ENCODE measurements at places on chromosomes 7 and 10. TPM values are rescaled to one million over a fixed set of nuclear protein-coding genes. Genes with fewer than 3 reads are reported as not detected.

DNA sequence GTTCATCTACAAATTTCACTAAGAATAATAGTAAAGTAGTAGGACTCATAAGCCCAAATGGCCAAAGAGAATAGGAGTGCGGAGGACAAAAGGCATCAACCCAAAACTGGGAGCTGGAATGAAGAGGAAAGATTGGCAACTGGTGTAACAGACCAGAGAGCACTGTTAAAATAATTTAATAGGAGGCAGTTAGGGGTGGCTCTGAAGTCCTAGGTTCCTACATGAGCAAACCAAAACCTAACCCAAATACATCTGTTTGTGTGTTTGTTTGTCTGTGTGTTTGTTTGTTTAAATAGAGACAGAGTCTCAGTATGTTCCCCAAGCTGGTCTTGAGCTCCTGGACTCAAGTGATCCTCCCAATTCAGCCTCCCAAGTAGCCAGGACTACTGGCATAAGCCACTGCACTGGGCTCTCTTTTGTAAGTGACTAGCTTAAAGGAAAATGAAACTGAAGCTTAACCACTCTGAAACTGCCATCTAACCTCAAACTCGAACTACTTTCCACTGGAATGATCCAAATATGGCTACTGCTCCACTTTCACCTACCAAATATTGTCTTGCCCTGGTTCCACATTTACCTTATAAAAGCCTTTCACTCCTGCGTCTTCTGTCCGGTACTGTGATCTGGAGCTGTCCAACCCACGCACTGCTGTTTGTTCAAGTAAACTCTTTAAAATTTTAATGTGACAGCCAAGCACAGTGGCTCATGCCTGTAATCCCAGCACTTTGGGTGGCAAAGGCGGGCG, 94.9 kb downstream of the AKR1D1 start:
- DNase-seq, result peak; percentile 43

DNA sequence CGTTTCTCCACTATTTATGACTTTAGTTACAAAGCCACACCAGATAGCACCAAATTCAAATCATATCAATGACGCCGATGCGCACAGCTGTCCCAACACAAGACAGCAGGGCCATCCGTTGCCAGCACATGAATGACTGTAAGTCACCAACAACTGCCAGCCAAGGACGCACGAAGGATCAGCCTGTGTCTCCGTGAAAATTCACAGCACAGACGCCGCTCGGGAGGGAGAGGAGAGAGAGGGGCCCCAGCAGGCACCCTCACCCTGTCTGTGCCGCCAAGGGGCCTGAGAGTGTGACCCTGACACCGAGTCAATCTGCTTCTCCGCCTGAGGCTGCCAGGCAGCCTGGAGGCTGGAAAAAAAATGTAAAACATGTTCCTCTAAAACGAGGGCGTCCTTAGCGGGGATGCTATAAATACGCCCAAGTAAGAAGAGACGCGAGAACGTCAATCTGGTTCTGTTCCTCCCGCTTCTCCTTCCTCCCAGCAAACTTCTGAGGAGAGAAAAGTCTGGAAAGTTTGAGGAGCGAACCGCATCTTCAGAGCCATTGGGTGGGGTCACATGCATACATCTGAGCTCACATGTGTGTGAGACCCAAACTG, 111.2 kb downstream of the PTPRN2 start:
- no peak for DNase-seq

- no peak for DNase-seq
These were observed 113.9 kb upstream of the ANLN start for GRCh38 chr7:36275735-36276284.

DNA sequence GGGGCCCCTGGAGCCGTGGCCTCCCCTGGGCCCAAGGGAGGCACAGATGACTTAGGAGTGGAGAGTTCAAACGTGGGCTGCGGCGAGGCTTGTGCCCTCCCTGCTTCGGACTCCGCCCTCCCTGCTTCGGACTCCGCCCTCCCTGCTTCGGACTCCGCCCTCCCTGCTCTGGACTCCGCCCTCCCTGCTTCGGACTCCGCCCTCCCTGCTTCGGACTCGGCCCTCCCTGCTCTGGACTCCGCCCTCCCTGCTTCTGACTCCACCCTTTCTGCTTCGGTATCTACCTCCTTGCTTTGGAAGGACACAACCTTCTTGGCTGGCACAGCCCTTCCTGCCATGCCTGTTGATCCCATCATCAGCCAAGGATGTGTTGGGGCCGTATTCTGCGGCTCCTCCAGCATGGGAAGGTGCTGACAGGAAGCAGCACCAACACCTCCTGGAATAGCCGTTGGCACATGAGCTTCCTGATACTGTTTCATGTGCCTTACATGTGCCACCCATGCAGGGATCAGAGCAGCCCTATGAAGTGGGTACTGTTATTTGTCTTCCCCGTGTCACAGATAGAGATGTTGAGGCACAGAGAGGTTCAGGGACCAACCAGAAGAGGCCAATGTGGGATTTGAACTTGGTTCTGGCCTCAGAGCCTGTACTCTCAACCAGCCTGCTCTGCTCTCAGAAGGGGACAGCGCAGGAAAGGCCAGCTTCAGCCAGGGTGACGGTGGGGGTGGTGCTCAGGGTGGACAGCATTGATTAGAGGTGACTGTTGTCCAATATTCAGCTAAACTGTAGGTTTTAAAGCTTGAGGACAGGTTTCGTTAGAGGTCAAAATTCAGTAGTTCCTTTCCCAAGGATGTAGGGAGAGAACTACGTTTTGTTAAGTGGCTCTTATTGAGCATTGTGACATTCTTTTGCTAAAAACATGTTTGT, 114.5 kb downstream of the NKX6-2 start:
- DNase-seq, result no peak

GRCh38 chr7:101618207-101618839, 10.8 kb downstream of the MYL10 start:
- DNase-seq, result peak; percentile 87

- no peak for DNase-seq
These were observed 9.9 kb upstream of the TAS2R41 start for GRCh38 chr7:143467724-143468123.

DNA sequence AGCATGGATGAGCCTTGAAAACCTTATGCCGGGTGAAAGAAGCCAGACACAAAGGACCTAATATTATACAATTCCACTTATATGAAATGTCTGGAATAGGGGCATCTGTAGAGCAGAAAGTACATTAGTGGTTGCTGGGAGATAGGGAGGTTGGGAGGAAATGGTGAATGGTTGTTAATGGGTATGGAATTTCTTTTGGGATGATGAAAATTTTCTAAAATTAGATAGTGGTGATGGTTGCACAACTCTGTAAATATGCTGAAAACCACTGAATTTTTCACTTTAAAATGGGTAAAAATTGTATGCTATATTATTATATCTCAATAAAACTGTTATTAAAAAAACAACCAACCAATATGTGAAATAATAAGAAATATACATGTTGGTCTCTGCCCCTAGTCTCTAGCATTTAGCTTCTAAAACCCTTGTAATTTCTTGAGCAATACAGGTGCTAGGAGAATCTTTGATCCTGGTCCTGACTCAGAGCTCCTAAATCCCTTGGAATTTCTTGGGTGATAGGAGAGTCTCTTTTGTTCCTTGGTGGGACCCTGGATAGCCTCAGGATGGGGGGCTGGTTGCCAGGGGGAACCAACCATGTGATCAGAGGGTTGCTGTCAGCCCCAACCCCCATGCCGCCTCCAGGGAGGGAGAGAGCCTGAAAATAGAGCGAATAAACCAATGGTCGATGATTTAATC, 64.0 kb downstream of the TACR2 start:
- peak; percentile 67 for DNase-seq

EIF5AL1 gene
- 0.12 TPM for total RNA-seq

DNA sequence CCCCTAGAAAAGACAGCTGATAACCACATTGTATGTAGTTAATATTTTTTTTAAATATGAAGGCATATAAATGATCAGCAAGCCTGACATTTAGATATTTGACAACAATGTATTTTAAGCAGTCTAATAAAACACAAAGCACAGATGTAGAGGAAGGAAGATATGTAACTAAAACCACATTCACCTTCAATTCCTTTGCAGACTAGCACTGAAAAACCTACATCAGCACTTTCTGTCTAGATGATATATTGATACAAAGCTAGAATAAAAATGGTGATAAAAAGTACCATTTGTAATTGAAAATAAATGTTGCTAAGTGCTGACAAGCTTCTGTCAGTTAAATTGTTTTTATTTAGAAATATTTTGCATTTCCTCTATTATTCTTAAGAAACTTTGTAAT, 153.6 kb downstream of the IMMP2L start:
- DNase-seq, result no peak

SEPHS1 gene
- total RNA-seq, result 60.7 TPM

DNA sequence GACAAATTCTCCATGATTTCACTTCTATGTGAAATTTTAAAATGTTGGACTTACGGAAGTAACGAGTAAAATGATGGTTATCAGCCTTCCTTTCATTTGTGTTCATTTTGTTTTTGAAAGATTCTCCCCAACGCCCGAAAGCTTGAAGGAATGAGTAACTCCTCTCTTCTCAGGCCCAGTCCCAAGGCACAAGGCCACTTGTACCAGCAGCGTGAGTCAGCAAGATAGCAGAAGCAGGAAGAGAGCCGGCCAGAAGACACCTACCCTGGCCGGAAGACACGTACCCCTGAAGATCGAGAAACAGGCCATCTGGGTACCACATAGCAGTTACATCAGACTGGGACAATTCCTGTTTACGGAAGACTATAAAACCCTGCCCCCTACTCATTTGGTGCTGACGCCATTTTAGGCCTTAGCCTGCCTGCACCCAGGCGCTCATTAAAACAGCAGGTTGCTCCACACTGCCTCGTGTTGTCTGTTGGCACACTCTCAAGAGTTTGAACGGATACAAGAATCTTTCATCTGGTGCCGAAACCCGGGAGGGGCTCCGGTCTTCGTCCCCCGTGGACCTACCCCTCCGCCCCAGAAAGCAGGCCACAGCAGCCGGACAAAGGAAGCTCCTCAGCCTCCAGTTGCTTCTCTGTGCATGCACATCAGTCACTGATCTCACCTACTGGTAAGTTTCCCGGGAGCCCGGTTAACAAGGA, 60.4 kb downstream of the LRRC17 start:
- DNase-seq, result no peak

- DNase-seq, result no peak
These were observed 41.7 kb upstream of the UBE3C start for GRCh38 chr7:157097056-157097329.

DNA sequence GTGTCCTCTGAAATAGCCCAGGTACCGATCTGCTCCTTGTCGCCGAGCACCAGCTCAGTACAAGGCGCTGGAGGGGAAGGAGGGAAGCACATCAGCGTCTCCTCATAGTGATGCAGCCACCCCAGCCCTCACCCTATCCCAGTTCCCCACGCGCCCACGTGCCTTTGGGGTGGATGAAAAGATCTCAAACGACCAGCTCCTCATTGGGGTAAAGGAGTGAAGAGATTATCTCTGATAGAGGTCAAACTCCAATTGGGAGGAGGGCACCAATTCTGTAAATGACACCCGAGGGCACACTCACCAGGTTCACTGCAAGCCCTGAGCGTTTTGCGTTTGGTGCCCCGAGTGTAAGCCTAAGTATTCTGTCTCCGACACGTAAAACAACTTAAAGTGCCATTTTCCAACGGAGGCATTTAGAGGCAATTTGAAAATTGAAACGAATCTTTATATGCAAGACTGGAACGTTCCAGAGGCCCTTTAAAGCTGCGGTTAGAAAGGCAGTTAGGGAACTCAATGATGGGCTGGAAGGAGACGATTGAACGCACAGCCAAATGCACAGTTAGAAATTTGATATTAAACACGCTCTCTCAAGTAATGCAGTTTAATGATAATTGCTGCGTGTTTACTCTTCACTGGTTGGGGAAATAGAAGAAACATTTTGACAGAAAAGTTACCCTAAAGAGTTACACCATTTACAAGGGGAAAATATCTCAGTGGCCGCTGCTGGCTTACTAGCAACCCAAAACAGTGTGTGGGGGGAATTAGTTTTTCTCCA, 8.9 kb upstream of the EMX2 start:
- no peak for DNase-seq

AFAP1L2 gene
- 1.7 TPM for total RNA-seq

- no peak for DNase-seq
These were observed 5.8 kb upstream of the CPA1 start for GRCh38 chr7:130374507-130374906.

- no peak for DNase-seq
These were observed 303.6 kb upstream of the PITRM1 start for GRCh38 chr10:3476186-3476585.

GRCh38 chr7:82904871-82905270, 257.8 kb downstream of the PCLO start:
- DNase-seq, result no peak

PLAC9 gene
- total RNA-seq, result 1.2 TPM

GRCh38 chr10:119942973-119943372, 50.4 kb downstream of the SEC23IP start:
- no peak for DNase-seq

ANKRD30A gene
- total RNA-seq, result not detected

DNA sequence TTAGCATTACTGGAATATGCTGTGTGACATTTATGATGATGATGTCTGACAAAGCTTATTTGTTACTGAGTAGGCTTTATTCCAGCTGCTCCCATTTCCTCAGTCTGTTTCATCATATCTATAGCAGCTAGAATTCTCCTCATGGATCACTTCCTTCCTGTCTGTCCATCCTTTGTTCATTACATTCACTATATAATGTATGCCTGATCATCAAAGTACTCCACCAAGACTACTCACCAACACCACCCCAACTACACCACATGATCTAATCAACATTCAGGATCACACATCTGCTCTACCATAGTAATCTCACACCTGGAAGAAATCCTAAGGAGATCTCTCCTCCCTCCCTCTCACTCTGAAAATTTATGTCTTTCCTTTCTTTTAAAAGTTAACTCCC, 61.3 kb downstream of the APBB1IP start:
- DNase-seq, result no peak

DNA sequence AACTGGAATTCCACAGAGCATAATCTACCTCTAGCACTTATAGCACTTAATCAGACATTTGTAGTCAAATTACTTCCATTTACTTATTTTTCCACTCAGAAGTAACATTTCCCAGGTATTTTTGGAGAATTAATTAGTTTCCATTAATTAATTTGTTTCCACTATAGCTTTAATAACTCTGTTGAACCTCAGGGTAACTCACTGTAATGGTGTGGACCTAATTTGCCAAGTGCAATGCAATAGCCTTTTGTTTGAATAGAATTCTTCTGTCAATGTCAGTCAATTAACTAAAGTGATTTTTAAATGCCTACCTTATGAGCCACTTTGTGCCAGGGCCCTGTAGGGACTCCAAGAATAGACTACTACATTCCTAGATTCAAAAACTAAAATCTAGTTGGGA, 115.4 kb downstream of the CSTF2T start:
- no peak for DNase-seq

DNA sequence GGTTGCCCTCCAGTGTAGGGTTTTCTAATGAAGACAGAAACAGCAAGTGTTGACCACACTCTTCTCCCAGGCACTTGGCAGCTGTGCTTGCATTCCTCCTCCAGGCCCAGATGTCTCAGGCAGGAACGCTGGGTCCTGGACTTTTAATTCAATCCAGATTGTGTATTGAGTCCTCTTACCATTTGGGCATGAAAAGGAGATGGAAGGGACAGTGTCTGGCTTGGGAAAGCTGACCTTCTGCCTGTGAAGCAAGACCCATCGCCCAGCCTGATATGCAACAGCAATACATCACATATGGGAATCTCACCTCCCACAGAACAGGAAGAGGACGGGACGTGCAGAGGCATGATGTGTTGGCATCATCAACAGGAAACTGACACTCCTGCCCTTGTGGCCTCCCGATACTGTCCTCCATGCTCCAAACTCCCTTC, 174.4 kb upstream of the LYZL2 start:
- DNase-seq, result peak; percentile 98

All from RPMI7951 (cell line).